ENCODE measurements at places on chromosomes 5 and 9.
A peak's percentile ranks its signal among the peaks of the same experiment; 100 is the strongest.

DNA sequence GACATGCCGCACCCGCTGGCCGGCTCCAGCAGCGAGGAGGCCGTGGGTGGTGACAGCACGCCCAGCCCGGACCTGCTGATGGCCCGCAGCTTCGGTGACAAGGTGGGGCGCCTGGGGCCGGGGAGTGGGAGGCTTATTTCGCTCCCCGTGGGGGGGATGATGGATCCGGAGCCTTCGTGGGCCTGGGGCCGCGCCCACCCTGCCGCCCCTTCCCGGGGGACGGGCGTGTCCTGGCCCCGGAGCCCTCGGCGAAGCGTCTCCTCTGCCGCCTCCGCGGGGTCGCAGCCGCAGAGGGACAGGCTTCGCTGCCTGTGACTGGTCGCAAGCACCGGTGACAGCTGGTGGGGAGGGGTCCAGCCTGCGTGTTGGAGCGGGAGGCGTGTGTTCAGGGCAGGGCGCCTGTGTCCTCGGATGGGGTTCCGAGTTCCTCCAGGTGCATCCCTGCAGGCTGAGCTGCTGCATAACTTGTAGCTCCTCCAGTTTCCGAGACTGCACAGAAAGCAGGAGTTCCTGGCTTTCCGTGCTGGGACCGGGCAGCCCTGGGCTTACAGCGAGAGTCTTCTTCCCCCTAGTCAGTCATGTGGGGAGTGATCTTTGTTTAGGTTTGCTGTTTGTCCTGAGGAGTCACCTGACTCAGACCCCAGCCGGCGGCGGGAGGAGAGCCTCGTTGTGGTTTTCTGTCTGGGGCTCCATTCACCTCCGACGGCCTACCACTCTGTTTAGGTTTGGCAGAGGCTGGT, 666 bp downstream of the SNX30 start:
- DNase-seq: peak; percentile 45

DNA sequence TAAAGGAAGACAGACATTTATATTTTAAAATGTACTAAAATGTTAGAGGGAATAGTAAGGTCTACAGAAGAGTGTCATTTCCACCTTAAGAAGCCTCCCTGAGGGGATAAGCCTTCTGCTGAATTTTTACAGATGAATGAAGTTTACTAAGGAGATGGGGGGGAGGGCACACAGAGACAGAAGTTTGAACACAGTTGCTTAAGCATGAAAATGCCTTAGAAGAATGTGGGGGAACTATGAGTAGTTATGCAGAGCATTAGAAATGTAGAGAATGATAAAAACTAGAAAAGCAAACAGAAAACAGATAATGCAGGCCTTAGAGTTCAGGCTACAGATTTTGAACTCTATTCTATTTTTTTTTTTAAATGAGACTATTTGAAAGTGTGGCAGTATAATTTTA, 232.2 kb upstream of the VLDLR start:
- DNase-seq: no peak

GRCh38 chr5:89129941-89130340, 247.0 kb upstream of the MEF2C start:
- no peak for DNase-seq

- no peak for DNase-seq
Measured at GRCh38 chr5:7849681-7850394, 1.1 kb downstream of the CFAP90 start.

- no peak for DNase-seq
Measured at GRCh38 chr5:146947181-146947941, 68.8 kb upstream of the PPP2R2B start.

DNA sequence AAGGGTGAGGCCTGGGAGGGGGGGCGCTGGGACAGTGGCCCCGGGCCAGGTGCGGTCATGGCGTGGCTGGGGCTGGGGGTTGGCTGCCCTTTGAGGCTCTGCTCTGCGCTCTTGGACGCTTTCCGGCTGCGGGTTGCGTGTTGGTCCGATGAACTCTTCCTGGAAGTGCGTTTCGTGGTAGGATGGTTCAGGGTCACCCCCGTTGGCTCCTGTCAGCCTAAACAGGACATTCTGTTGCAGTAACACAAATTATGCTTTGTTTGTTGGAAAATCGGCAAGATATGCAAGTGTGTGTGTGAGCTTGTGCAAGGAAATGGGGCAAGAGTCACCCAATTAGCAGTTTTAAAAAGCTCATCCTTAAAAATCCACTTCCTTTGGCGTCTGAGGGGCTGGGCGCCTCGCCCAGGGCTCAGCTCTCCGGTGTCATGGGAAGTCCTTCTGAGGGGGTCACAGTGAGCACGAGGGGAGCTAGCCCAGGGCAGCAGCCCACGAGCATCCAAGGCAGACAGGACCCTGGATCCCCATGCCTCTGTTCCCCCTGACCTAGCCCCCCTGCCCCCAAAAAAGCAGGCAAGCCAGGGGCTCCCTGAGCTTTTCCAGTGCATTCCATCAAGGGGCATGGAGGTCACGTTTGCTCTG, 22.2 kb upstream of the RNU6ATAC start:
- no peak for DNase-seq

GRCh38 chr9:124480621-124480981, 26.6 kb downstream of the NR5A1 start:
- no peak for DNase-seq

GRCh38 chr5:78698191-78698791, 49.7 kb upstream of the LHFPL2 start:
- no peak for DNase-seq

DNA sequence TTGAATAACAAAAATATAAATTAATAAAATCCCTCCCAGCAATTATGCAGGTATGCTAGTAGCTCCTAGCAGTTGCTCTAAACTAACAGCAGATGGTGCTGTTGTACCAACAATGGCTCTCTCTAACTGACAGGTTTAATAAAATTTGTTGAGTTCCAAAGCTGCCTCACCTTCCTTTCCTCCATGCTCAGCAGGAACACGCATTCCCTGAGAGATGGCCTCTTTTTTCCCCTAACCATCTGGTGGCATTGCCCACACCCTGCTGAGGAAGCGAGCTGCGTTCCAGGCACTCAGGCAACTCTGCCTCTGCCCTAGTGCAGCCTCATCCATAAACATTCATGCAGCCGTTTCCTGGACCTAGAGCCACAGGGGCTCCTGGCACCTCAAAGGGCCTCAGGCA, 106.2 kb downstream of the KLHL3 start:
- no peak for DNase-seq

DNA sequence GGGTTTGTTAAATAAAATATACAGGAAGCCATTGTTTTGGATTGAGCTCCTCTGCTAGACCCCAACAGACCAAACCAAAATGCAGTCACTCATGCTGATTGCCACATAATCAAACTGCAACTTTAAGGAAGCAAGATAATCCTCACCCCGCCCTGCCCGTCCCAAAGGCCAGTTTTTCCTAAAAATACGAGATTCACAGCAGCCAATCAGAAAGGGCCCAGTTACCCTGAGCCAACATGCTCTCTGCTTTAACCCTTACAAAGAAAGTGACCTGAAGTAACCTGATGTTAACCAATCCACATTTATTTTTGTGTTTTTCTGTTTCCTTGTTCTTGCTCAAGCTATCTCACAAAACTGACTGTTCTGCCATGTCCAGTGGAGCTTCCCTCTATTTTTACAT, 21.5 kb upstream of the RNF20 start:
- DNase-seq: no peak

DNA sequence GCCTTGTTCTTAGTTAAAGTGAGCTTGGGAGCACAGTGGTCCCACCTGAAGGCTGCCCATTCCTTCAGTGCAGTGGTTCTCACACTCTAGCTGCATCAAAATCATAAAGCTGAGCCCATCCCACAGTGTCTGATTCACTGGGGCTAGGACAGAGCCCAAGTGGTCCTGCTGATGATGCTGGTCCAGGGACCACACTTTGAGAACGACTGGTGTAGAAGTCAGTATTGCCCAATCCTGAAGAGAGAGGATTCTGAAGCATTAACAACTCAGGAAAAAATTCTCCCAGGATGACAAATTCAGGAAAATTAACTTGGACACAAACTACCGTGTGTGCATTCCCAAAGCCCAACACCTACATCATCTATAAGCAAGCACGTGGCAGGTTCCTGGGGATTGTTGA, 176.2 kb downstream of the GABBR2 start:
- DNase-seq: no peak

DNA sequence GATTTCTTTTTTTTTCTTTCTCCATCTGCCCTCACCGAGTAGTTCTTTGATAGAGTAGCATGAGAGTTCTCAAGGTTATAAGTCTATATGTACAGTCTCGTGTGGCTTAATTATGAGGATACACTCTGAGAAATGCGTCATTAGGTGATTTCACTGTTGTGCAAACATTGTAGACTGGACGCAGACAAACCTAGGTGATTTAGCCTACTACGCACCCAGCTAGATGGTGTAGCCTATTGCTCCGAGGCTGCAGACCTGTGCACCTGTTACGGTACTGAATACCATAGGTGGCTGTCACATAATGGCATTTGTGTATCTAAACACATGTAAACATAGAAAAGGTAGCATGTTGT, 26.9 kb upstream of the CORO2A start:
- no peak for DNase-seq

DNA sequence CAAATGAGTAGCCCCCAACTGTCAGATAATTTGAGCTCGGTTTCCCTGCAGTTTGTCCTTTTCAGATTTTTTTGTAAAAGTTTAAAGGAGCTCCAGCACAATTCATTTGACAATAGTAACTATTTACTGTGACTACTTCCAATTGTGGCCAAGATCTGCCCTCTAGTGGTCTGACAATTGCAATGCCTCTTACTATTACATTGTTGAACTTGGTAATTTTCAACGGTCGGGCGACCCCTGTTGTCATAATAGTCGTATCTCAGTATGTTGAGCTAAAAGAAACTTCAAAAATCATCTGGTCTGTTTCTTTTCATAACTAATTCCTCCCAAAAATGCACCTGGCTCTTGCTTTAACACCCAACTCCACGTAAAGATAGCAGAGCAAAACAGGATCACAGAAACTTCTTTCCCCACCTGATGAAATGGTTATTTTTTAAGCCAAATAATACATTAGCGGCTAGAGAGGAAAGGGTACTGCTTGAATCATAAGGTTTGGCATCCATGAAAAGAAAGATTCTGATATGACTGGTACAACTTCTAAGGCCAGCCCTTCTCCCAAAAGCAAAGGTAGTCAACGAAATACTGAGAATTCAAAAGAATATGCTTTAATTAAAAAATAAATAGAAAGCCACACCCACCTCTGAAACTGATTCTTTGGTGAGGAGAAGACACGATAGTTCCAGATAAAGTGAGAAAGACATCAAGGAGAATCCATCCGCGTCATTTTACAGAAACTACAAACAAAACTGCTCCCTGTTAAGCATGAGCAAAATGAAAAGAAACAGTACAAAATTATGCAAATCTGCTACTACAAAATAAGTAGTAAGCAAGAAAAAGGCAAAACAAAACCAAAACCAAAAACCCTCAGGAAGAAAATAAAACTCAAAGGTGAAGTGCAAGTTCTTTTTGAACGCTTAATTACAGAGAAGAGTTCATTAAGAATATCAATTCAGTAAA, 76.9 kb upstream of the HTR4 start:
- DNase-seq: peak; percentile 52

DNA sequence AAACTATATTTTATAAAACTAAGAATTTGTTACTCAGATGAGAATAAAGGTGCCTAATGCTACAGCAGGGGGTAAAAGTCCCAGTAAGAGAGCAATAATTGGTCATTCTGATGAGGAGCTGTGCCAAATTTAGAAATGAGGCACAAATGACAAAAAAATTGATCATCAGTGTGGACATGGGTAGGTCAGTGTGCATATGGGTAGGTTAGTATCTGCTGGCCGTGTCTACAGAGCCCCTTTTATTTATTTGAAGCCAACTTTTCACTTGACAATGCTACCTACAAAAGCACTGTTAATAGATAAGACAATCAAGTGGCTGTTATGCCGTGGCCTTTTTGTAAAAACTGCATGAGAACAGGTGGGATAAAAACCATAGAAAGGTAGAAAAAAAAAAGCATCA, 454.6 kb downstream of the RAB3C start:
- DNase-seq: no peak

DNA sequence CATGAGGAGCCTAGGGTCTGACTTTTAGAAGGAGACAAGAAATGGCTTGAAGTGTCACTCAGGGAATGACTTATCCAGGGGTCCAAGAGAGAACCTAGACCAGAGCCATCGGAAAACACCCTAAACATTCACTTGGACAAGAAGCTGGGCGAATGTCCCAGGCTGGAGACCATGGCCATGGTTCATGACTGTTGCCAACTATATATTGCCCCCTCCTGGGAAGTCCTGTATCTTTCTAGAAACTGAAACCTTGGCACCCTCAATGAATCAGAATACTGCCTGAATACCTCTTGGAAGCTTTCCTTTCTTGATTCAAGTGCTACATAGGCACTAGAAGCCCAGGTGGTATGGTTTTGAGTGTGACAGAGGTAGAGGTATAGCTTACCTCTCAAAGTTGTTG, 29.9 kb downstream of the TRMO start:
- DNase-seq: no peak

DNA sequence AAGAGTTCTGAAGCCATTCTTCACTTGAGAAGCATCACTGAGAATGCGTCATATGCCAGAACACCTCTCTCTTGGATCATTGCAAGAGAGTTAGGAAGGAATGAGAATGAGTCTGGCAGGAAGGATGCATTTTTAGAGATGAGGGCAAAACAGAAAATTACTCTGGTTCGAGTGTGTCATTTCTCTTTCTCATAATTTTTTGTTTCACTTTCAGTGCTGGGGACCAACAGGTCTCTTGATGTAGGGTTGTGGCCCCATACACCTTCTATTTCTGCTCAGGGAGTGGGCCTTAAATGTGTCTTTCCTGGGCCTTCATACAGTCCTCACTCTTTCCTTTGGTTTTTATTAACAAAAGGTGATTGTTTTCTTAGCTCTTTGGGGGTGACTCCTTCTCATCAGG, 302.4 kb downstream of the NR3C1 start:
- no peak for DNase-seq

- no peak for DNase-seq
Measured at GRCh38 chr5:177142098-177142611, 8.6 kb downstream of the NSD1 start.

GRCh38 chr5:39424736-39425637, at the start of gene DAB2:
DAB2 (minus strand) TSS chr5:39424980; CDS start chr5:39394320, 30,660 bp downstream.
- DNase-seq: peak; percentile 81

DNA sequence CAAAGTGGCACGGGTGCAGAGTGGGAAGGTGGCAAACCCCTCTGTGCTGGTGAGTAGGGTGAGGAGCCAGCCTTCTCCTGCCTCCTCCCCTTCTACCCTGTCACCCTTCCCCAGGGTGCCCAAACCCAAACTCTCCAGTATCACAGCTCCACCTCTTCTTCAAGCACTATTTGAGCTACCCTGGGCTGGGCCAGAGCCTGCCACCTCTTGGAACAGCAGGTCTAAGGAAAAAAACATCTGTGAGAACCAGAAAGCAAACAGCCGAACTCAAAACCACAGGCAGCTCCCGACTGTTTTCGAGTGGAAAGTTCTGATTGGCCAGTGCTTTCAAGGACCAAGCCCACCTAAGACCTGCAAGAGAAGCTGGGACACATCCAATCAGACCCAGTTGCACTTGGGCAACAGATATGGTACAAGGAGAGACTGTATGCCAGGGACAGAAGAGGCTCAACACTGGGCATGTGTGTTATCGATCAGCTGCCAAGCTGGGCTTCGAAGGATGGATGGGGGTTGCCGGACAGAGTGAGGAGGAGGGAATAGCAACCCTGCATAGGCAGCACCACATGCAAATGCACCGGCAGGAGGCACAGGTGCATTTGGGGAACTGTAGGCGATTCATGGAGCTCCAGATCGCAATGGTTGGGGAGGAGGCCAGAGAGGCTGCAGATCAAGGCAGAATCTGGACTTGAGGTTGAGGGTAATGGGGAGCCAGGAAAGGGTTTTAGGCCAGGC, 19.7 kb downstream of the ACSL6 start:
- no peak for DNase-seq

GRCh38 chr9:123090956-123091355, 57.5 kb downstream of the GPR21 start:
- no peak for DNase-seq

Data from brain pericyte (primary cell).